ENCODE measurements at places on chromosomes 12 and 14. TPM values are rescaled to one million over a fixed set of nuclear protein-coding genes. Genes with fewer than 3 reads are reported as not detected.

PMCH gene
- total RNA-seq, result not detected

KERA gene
- not detected for total RNA-seq

SMIM10L1 gene
- 10.7 TPM for total RNA-seq

TTC7B gene
- 18.0 TPM for total RNA-seq

SLC7A8 gene
- total RNA-seq, result 4.0 TPM

KLRC2 gene
- not detected for total RNA-seq

FAM90A1 gene
- total RNA-seq, result not detected

ATF7 gene
- total RNA-seq, result 11.9 TPM

SLC38A4 gene
- 2.7 TPM for total RNA-seq

TSHR gene
- not detected for total RNA-seq

KLRF1 gene
- total RNA-seq, result 0.98 TPM

HOXC10 gene
- total RNA-seq, result 15.3 TPM

SNRPF gene
- 20.6 TPM for total RNA-seq

ZNF10 gene
- total RNA-seq, result 3.7 TPM

ASCL1 gene
- total RNA-seq, result not detected

VPS29 gene
- total RNA-seq, result 146 TPM

ADGRD1 gene
- total RNA-seq, result not detected

MYO1A gene
- total RNA-seq, result not detected

AKAP5 gene
- total RNA-seq, result 4.9 TPM

ACSM4 gene
- total RNA-seq, result not detected

SMIM41 gene
- not detected for total RNA-seq

GALNT9 gene
- total RNA-seq, result not detected

LTBP2 gene
- total RNA-seq, result 5.2 TPM

FZD10 gene
- total RNA-seq, result not detected

NFE2 gene
- 2.5 TPM for total RNA-seq

SAMD15 gene
- 1.4 TPM for total RNA-seq

TAS2R46 gene
- not detected for total RNA-seq

ANG gene
- total RNA-seq, result 3.0 TPM

NYNRIN gene
- total RNA-seq, result not detected

IFNG-AS1 gene
- total RNA-seq, result not detected
